AG08395 (cell line): ENCODE measurements at places on chromosomes 5 and 9.

GRCh38 chr9:77679661-77680368 lies 31.7 kb upstream of the GNA14 start:
- no peak for DNase-seq

- peak; percentile 20 for DNase-seq
Observed at GRCh38 chr5:38847559-38848347, 1.9 kb downstream of the OSMR start.

GRCh38 chr5:15886156-15886555 lies 293.4 kb downstream of the MARCHF11 start:
- DNase-seq, result no peak

- DNase-seq, result no peak
Observed at GRCh38 chr5:157165261-157165660, 803 bp downstream of the GARIN3 start.

DNA sequence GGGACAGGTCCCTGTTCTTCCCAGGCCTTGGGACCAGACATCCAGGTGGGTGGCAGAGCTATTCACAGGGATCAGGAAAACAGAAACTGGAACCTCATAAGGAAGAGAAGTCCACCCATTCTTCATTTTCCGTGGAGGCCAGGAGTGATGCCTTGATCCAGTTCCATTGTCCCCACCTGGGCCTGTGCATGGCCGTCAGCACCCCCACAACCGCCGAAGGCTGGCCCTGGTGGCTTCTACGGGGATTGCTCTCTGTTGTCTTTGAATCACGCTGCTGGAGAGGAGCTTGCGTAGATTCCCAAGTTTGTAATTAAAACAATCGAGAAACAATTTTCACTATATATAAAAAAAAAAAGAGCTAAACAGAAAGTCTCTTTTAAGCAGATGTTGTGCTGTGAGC lies 134.4 kb downstream of the MVB12B start:
- DNase-seq, result no peak

DNA sequence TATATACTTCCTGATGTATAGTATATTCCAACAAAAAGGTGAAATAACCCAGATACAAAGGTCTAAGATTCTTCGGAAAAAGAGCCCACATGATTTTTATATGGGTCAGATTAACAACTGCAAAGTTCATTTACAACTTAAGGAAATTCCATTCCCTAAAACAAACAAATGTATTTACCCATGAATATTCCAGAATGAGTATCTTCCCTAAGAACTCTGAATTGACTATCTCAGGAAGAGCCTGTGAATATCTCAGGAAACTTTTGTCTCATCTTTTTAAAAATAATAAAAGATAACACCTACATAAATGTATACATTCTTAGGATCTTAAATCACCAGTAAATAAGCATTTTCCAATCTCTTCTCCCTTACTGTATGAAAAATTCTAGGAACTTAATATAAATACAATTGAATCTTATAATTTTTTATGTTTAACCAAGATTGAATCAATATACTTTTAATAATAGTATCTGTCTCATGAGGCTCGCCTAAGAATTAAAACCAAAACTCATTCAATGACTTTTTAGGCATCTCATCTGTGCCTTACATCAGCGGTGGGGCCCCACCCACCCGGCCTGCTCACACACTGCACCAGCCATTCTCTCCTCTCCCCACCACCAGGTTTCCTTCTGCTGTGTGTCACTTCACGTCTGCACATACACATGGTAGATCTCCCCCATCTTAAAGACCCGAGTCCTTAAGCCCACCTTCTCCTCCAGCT lies 78.1 kb downstream of the RAPGEF1 start:
- DNase-seq, result no peak

DNA sequence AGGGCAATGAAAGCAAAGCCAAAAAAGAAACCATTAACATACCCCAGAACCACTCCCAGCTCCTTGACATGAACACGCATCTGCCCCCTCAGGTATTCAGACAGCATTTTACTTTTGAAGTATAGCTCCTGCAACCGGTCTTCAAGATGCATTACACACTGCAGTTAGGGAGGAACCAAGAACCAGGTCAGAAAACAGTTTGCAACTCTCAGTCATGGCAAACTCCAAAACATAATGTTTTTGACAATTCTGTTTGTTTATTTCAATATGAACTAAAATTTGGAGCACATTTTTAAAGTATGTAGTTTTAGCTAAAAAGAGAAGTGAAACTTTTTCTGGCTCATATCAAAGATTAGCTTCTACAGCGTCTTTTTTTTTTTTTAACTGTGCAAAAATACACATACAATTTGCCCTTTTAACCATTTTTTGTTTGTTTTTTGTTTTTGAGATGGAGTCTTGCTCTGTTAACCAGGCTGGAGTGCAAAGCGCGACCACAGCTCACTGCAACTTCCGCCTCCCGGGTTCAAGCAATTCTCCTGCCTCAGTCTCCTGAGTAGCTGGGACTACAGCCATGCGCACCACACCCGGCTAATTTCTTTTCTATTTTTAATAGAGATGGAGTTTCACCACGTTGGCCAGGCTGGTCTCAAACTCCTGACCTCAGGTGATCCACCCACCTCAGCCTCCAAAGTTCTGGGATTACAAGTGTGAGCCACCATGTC lies 12.2 kb upstream of the RAPGEF6 start:
- DNase-seq, result no peak

DNA sequence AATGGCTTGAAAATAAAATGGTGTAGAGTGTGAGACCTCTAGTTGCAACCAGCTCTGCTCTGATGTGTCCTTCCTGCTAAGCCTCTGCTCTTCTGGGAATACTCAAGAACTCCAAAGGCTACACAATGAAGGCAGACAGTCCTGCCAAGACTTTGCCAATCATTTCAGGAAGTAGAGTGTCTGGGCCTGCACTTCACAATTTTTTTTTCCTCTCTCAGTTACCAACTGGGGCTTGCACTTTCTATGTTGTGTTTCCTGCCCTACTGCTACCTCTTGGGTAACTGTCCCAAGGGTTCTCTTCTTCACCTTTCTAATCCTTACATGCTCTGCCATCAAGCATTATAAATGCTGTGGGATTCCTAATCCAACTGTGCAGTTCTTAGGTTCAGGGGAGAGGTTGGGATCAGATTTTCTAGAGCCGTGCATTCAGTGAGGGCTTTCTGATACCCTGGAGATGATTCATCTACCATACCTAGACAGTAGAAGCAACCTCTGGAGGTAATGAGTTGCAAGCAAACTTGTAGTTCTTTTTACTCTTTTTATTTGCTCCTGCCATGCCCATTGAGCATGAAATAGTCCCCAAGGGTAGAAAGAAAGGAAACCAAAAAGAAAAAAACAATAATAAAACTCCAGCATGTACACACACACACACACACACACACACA lies 365.9 kb downstream of the MLLT3 start:
- no peak for DNase-seq

DNA sequence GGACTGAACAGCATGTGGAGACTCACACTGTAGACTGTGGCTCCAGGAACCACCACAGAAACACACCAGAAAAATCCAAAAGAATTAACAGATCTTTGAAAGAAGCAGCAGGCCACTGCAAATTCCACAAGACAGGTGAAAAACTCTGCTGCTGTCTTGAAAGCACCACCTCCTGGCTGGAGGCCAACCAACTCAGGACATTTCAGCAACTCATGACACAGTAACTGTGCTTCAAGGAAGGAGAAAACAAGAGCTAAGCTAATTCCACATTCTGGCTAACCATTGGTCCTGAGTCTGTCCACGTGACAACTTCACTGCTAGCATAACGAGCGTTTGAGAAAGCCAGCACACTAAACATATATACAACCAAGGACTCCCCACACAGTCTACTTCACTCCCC lies 625.1 kb downstream of the PRELID2 start:
- no peak for DNase-seq

DNA sequence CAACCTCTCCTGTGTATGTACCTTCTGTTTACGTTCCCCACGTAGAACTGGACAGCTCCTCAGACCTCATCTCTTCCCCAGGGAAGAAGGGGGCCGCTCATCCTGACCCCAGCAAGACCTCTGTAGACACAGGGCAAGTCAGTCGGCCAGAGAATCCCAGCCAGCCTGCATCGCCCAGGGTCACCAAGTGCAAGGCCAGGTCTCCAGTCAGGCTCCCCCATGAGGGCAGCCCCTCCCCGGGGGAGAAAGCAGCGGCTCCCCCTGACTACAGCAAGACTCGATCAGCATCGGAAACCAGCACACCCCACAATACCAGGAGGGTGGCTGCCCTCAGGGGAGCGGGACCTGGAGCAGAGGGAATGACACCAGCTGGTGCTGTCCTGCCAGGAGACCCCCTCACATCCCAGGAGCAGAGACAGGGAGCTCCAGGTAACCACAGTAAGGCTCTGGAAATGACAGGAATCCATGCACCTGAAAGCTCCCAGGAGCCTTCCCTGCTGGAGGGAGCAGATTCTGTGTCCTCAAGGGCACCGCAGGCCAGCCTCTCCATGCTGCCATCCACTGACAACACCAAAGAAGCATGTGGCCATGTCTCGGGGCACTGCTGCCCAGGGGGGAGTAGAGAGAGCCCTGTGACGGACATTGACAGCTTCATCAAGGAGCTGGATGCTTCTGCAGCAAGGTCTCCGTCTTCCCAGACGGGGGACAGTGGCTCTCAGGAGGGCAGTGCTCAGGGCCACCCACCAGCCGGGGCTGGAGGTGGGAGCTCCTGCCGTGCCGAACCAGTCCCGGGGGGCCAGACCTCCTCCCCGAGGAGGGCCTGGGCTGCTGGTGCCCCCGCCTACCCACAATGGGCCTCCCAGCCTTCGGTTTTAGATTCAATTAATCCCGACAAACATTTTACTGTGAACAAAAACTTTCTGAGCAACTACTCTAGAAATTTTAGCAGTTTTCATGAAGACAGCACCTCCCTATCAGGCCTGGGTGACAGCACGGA lies 86.7 kb downstream of the GOLPH3 start:
- no peak for DNase-seq

DNA sequence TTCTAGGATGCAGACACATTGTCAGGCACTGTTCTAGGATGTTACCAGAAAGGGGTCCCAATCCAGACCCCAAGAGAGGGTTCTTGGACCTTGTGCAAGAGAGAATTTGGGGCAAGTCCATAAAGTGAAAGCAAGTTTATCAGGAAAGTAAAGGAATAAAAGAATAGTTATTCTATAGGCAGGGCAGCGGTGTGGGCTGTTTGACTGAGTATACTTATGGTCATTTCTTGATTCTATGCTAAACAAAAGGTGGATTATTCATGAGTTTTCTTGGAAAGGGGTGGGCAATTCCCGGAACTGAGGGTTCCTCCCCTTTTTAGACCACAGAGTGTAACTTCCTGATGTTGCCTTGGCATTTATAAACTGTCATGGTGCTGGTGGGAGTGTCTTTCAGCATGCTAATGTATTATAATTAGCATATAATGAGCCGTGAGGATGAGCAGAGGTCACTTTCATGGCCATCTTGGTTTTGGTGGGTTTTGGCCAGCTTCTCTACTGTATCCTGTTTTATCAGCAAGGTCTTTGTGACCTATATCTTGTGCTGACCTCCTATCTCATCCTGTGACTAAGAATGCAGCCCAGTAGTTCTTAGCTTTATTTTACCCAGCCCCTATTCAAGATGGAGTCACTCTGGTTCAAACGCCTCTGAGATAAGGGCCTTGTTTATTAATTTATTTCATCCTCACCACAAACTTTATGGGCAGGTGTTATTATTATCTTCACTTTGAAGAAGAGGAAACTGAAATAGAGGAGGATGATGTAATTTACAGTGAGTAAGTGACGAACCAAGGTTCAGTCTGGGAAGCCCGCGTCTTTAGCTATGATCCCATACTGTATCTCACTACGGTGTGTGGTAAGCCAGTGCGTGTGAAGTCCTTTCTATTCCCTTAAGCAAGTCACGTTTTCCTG lies 186.0 kb upstream of the KLF4 start:
- DNase-seq, result no peak

- no peak for DNase-seq
Observed at GRCh38 chr5:167802755-167803431, 488.6 kb upstream of the WWC1 start.

DNA sequence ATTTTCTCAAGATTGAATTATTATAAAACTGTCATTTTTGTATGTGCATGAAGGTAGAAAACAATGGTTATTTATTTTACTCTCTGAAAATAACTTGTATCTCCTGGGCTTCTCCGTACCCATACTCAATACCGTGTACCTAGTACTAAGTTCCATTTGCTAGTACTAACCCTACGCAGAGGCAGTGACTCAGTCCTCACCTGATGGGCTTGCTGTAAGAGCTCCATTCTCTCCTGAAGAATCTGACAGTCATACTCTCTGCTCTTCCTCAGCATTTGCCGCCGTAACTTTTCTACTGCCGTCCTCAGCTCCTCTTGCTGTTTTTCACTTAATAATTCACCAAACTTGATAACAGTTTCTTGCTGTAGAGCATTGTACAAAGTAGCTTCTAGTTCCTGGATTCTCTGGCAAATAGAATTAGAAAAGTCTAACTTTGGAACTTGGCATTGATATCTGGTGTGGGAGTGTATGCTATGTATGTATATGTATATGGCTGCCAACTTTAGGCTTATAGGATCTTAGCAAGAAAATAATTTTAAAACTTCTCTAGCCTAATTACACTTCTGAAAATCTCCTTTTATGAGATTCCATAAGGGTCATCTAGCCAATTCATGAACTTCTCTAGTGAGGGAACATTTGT lies 108.0 kb upstream of the DPYSL3 start:
- no peak for DNase-seq

- no peak for DNase-seq
Observed at GRCh38 chr5:152092580-152092979, 167.9 kb upstream of the GLRA1 start.

DNA sequence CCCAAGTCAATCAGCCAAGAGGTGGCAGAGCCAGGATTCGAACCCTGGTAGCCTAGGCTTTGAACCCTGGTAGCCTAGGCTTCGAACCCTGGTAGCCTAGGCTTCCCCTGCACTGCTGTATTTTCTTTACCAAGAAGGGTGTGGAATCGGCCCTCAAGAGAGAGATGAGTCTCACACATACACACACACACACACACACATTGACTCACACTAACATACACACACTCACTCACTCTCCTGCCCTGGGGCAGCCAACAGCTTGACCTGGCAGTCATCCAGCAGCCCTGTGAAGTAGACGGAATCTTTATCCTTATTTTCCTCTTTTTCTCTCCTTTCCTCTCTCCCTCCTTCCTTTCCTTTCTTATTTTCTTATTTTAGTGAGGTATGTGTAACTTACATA lies 55.4 kb upstream of the RPL26L1 start:
- DNase-seq, result peak; percentile 66

DNA sequence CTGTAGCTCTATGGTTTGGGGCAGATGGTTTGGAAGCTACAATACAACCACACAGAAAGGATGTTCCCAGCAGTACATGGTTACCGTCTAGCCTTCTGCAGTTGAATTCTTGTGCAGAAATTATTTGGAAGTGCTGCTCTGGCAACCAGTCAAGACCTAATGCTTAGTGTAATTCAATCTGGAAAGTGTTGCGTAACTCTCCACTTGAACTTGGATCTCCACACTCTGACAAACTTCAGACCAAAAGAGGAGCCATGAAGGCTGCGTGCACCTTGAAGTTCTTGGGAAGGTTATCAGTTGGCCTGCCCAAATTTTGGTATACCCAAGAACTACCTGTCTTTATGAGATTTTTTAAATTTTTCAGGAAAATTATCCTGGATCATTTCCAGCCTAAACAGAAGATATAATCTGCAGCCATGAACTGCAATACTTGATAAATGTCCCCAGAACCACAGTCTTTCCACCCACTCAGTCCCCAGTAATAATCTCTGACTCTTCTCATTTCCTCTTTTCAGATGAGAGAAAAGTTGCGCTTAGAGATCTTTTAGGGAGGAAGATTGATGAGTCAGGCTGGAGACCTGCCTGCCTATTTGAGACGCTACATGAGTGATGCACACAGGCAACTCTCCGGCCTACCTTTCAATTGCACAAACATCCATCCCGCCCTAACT lies 159.9 kb downstream of the FANCC start:
- DNase-seq, result peak; percentile 35
